Activated T-helper 9 cell treated with anti-CD3 and anti-CD28 coated beads, Interleukin-2, amount 50 U/mL, for 16 hours (primary cell): ENCODE measurements at places on chromosomes 1 and 21.
A peak's percentile ranks its signal among the peaks of the same experiment; 100 is the strongest.

DNA sequence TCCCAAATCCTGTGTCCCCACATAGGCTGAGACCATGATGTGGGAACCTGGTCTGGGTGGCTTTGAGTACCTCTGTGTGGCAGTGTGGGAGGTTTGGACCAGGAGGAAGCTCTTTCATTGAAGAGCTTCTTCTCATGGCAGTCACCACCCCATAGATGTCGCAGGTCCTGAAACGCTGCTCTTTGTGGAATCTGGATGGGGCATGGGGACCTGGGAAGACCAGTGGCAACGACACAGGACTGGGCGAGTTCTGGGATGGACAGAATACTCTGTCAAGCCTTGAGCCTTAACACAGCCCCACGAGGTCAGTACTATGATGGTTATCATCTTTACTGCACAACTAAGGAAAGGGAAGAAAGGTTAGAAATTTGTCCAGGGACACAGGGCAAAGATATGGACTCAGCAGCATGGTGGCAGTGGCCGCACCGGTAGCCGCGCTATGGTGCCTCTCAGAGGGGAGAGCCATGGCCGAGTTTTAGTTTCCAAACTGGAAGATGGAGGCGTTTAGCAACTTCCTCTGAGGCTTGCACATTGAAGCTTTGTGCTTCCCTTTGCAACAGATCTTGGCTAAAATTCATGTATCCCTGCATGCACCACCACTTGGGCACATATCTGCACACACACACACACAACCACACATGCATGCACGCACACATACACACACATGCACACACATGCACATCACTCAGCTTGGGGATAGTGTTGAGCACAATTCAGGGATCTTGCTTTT is 117.7 kb upstream of the C1orf174 start:
- DNase-seq: no peak

DNA sequence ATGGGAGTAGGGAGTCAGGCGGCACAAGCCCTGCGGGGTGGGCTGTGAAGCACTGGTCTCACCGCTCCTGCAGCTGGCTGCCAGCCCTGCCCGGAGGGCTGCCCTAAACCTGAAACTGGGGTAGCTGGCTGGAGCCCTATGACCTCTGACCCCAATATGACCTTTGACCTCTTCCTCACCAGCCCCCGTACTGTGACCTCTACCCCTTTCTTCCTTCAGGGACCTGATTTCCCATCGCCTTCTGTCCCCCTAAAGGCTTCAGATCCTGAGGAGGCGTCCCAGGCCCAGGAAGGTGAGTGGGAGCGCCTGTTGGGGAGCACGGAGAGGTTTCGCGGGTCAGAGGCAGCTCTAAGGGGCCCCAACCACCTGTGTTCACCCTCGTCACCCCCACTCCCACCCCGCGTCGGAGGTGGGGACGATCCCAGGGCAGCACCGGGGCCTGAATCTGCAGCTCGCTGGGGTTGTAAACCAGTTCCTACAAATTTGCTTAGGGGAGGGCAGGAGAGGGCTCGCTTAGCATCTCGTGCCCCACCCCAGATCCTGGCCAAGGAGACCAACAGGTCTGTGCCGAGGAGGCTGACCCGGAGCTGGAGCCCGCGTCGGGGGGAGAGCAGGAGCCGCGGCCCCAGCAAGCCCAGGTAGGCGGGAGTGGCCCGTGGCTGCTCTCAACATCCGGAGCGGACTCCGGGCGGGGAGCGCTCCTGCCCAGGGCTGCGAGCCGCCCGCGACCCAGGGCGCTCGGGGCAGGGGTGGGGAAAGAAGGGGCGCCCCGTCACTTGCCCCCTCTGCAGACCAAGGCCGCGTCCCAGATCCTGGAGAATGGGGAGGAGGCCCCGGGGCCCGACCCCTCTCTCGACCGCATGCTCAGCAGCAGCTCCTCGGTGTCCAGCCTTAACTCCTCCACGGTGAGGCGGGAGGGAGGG is 7.3 kb downstream of the SYTL1 start:
- DNase-seq: no peak

DNA sequence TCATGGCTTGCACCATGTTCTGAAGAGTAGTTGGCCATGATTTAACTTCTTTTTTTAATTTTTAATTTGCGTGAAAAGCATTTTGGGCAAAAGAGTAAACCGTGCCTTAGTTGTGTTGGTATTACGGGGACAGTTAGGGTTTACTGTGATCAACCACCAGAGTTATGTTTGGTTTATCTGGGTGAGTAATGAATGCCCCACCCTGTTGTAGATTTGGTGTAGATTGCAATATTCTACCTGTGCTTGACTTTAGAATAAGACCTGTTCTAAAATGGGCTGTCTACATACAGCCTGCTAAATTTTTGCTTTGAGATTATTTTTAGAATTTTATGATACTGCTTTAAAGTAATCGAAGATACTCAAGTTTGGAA is 1.4 kb downstream of the USP25 start:
- no peak for DNase-seq

GRCh38 chr1:221696027-221696426 is 45.9 kb downstream of the DUSP10 start:
- DNase-seq: no peak

DNA sequence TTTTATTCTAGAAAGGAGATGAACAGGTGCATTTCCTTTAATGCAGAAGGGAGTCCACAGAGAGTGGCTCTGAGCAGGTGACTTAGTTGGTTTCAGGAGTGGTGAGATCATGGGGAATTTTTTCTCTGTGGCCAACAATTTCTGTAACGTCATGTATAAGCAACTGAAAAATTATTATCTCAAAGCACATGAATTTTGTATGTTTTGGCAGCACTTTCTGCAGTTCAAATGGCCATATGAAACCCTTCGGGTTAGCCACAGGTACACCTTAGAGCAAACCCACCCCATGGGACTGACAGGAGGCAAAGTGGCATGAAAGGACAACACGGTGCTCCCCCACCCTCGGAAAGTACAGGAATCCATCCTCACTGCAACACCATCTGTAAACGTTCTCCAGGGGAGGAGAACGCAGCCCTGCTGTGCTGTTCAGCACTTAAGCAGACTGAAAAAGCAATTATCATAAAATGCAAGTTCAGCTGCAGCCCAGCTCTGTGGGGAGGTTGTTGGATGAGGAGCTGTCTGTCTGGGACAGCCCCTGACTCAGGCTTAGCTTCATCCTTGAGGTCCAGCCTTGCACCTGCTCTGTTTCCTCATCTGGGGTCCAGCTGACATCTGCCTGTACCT is 55.8 kb upstream of the CLDN14 start:
- DNase-seq: no peak

DNA sequence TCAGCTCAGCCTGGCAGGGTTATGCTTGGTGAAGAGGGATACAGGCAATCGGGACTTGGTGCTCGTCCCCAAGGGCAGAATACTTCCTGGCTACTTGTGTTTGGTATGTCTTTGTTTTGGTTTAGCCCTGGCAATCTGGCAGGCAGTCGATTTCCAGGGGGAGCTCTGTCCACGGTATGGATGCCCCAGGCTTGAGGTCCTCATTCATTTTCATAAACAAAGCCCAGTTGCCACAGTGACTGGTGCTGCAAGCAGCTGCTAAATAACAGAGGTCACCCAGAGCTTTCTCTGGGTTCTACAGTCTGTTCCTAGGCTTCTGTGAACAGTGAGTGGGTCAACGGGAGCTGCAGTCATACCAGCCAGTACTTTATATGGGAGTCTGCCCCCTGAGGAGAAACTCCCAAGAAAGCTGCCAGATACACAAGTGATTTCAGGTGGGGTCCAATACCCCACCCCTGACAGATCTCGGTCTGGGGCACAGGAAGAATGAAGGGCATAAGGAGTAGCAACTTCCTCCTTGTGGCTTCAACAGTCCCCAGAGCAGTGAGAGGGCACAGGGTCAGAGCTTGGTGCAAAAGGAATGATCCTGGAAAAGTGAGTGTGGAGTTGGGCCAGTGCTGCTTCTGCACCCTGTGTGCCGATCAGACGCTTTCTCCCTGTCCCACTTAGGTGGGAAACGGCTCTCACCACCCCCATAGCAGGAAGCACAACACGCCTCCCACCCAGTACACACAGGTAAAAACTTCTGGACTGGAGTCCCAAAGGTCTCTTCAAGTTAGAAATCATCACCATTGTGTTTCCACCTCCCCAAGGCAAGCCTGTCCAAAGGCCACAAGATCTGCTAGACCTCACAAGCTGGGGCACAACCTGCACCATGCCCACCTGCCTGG is 55.5 kb downstream of the TGFBR3 start:
- DNase-seq: no peak

GRCh38 chr1:93680420-93681100 is 1.1 kb downstream of the BCAR3 start:
- DNase-seq: peak; percentile 11

GRCh38 chr1:14254251-14254650 is 344.2 kb upstream of the KAZN start:
- no peak for DNase-seq

DNA sequence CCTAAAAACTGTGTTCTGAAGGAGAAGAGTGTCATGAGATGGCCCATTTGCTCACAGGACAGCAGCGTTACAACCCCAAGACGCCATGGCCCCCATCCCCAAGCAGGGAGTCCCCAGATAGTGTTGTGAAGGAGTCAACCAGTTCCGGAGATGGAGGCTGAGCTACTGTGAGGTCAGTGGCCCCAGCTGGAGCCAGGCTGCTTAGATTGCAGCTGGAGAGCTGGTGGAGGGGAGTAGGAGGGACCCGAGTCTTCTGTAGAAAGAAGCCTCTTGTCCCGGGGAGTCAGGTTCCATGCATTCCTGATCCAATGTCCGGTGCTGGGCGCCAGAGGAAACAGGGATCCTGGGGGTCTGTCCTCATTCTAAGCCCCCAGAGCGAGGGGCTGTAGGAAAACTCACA is 93.5 kb upstream of the SIM2 start:
- no peak for DNase-seq
